Activated T-cell treated with anti-CD3 and anti-CD28 coated beads, Interleukin-2, amount 50 U/mL, for 24 hours (primary cell): ENCODE measurements at places on chromosomes 1 and 21.
A peak's percentile ranks its signal among the peaks of the same experiment; 100 is the strongest.

- DNase-seq, result no peak
Measured at GRCh38 chr1:106290805-106291501, 765.5 kb upstream of the PRMT6 start.

- no peak for DNase-seq
Measured at GRCh38 chr1:80427881-80428280, 1372.9 kb upstream of the ADGRL2 start.

DNA sequence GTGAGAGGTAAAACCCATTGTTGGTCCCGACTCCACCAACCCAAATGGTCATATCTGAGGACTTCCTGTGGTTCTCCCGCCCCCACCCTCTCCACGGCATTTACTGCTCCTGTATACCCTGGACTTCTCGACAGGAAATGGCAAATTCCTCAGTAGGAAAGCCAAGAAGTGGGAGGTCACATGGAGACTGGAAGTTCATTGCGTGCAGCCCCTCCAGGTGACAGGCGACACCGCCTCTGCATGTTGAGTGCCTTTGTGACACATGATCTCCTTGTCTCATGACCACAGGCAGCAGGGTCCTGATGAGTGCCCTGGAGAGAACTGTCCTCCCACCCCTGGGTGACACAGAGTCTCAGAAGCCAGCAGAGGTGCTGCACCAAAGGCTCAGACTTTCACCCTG is 24.2 kb downstream of the ERG start:
- DNase-seq, result no peak

GRCh38 chr1:180632326-180633056 is 669 bp downstream of the XPR1 start:
- DNase-seq, result no peak

- no peak for DNase-seq
Measured at GRCh38 chr21:41488080-41488479, 19.9 kb downstream of the TMPRSS2 start.

DNA sequence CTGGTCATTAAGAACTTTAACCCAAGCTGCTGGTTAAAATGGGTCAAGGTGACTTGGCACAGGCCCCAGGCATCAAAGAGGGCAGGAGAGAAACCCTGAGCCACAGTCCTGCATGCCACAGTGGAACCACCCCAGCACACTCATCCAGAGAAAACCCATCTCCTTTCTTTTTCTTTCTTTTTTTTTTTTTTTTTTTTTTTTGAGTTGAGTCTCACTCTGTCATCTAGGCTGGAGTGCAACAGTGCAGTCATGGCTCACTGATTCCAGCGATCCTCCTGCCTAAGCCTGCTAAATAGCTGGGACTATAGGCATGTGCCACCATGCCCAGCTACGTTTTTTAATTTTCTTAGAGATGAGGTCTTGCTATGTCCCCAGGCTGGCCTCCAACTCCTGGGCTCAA is 109.2 kb upstream of the RAB4A start:
- no peak for DNase-seq

GRCh38 chr1:164842870-164843269 is 283.9 kb downstream of the PBX1 start:
- DNase-seq, result no peak

DNA sequence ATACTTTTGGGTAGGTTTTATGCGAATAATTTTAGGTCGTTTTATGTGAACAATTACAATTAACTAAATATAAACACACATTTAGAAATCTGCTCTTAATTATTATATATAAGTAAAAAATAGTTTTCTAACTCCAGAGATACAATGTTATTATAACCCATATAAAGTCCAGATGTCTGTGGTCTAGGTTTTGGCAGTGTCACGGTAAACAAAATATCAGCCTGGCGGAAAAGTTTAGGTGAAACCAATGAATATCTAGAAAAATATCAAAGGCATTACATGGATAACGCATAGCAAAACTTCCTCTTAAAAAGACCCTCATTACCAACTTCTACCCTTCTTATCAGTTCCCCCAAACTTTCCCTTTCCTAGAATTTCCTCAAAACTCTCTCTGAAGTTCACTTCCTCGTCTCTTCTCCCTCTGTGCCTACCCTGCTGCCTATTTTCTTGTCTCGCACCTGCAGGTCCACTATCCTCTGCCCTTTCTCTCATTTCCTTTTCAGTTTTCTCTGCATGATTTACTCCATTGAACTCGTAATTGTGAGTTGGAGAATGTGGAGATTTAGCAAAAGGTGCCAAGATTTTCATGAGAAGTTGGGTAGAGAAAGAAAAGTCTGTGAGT is 21.8 kb downstream of the VTCN1 start:
- DNase-seq, result no peak

DNA sequence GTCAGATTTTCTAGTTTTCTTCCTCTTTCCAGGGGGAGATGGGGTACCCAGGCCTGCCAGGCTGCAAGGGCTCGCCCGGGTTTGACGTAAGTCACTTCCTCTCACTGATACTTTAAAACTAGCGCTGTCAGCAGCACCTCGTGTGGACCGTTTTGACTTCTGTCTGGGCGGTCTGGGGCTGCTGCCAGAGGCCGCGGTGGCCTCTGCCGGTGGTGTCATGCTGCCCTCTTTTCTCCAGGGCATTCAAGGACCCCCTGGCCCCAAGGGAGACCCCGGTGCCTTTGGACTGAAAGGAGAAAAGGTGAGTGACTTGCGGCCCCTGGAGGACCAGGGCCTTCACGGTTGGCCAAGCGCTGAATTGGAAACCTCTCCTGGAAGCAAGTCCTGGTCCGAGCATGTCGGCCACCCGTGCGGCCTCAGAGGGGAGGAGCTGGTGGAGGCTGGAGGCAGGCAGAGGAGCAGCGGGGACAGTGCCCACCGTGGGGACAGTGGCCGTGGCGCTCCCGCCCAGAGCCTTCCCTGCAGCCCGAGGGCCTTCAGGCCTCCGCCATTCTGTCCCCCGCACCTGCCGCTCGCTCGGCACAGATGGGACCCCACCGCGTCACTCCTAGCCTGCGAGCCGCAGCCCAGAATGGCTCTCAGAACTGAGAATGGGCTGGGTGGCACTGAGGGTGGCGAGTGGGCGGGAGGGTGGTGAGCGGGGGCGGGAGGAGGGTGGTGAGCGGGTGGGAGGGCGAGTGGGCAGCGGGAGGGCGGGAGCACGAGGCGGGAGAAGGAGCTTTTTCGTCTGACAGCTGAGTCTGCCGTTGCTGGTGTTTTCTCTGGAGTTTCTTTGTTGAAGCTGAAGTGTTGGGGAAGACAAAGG is 9.4 kb downstream of the COL6A1 start:
- DNase-seq, result peak; percentile 17

- no peak for DNase-seq
Measured at GRCh38 chr21:33308586-33309490, 15.9 kb upstream of the IFNAR1 start.

DNA sequence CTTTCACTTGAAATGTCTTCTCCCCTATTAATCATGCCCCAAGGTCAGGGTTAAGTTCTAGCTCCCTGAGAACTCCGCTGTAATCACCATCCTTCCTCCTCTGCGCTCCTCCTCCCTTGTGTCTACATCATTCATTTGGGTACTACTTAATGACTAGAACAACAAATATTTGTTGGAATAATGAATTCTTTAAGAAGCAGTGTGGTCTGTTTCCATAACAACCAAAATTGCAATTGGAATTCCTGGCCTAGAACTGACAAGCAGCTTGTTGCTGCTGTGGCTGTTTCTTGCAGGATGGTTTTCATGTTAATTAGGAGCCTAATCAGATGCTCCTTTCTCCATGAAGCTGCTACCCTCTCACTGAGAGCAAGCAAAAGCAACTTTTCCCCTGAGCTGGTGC is 192.5 kb downstream of the ZZZ3 start:
- no peak for DNase-seq
